ENCODE measurements at places on chromosomes 3 and 15. TPM values are rescaled to one million over a fixed set of nuclear protein-coding genes. Genes with fewer than 3 reads are reported as not detected.

Gene PLOD2
- total RNA-seq, result 135 TPM

Gene NDN
- 0.09 TPM for total RNA-seq

Gene TRIM42
- not detected for total RNA-seq

Gene TRAK1
- 18.2 TPM for total RNA-seq

Gene SLC9A9
- total RNA-seq, result not detected
